LNCaP clone FGC (cell line): ENCODE measurements at places on chromosomes 6 and 20.

DNA sequence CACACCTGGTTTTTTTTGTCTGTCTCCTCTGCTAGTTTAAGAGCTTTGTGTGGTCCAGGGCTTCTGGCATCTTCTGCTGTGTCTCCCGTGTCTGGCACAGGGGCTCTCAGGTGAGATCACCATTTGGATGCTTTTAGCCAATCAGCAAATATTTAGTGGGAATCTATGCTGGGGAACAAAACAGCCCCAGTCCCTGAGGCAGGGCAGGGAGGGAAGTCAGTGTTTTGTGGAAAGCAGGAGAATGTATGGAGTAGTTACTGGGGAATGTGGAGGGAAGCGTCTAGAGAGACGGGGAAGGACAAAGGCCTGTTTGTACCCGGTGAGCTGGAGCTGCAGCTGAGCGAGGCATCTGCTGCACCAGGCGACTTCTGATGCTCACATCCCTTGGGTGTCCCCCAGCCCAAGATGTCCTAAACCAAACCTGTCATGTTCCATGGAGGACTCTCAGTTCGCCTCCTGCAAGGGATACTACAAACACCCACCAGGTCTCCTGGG is 49.3 kb upstream of the NNAT start:
- DNase-seq: no peak

DNA sequence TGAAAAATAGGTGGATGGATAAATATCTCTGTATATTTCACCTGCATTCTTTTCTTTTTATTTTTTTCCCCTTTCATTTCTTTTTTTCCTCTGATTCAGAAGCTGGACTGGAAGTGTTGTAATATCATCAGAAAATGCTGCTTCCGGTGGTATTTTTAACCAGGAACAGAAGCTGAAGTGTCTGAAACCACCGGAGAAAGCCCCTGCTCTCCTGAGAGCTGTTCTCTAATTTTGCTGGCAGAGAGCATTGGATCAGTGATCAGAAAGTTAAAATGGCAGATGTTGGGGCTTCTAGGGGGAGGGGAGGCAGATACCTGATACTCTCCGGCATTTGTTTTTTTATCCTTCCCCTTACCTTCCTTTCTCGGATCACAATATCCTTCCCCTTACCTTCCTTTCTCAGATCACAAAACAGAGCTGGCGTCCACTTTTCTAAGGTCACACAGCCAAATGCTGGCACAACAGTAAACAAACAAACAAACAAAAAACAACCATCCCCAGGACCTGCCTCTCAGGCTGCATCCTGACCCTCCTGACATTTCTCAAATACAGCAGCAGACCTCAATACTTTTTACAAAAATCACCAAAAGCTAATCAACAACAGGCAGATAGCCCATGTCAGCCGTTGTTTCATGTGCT is 143.2 kb upstream of the ZNF217 start:
- DNase-seq: no peak

DNA sequence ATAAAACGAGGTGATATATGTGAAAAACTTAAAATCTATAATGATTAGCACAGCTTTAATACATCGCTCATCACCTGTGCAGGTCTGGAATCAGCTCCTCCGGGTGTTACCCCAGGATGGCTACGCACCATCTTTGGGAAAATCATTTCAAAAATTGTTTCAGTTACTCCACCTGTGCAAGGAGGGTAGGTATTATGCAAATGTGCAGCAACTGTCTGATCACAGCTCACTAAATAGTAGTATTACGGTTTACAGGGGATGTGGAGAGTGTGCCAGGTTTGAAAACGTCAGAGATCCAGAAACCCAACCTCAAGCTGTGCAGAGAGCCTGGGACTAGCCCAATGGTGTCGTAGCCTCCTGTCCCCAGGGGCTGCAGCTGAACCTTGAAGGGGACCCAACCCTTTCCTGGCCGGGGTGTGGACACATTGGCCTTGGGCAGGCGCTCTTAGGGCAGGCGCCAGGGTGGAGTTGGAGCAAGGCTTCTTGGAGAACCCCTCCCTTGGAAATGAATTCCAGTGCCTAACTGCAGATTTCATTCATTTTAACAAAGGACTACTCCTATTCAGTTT is 24.2 kb upstream of the SGK1 start:
- no peak for DNase-seq

DNA sequence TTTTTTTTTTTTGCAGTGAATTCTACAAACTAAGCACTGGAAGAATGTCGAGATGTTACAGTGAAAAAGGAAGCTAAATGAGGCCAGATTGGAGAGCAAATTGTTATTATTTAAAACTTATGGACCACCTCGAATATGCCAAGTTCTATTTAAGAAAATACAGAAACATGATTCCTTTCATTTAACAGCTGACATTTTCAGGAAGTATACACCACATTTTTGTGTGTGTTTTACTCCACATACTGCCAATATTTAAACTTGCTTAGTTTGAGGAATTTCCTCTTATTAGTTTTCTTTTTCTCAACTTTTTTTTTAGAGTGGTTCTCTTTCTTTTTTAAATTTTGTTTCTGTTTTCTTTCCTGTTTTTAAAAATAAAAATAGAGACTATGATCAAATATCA is 37.0 kb upstream of the GCLC start:
- no peak for DNase-seq

- no peak for DNase-seq
Measured at GRCh38 chr6:6826095-6826901, 237.8 kb downstream of the LY86 start.

- DNase-seq: no peak
Measured at GRCh38 chr6:37302086-37302686, 44.2 kb upstream of the TMEM217 start.

- DNase-seq: no peak
Measured at GRCh38 chr20:32637738-32638137, 36.0 kb downstream of the C20orf203 start.

- no peak for DNase-seq
Measured at GRCh38 chr6:51477711-51478311, 609.6 kb downstream of the PKHD1 start.

DNA sequence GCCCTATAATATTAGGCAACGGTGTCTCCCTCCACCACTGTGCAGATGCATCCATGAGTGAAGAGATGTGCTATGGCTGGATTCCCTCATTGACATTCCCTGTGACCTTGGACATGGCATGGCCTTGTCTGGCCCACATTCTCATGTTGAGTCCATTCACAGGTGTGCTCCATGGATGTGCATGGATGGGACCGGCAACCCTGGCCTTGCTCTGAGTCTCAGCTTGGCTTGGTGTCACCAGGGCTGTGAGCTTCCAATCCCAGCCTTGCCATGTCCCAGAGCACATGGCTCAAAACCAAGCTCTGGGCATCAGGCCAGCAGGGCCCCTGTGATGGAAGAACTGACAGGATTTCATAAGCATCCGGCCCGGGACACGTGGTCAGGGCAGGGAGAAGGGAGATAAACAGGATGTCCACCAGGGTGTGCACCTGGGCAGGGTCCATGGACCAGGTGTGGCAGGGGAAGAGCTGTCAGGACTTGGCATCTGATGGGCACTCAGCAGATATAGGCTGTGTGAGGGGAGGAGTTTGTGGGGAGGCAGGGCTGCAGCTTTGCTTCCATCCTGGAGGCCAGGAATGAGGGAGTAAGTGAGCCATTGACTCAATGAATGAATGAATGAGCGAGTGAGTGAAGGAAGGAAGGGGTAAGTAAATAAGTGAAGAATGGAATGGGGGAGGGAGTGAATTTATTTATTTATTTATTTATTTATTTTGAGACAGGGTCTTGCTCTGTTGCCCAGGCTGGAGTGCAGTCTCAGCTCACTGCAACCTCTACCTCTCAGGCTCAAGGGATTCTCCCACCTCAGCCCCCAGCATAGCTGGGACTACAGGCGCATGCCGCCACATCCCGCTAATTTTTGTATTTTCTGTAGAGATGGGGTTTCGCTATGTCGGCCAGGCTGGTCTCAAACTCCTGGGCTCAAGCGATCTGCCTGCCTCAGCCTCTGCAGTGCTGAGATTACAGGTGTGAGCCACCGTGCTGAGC is 15.7 kb downstream of the NRSN2 start:
- peak; percentile 95 for DNase-seq

DNA sequence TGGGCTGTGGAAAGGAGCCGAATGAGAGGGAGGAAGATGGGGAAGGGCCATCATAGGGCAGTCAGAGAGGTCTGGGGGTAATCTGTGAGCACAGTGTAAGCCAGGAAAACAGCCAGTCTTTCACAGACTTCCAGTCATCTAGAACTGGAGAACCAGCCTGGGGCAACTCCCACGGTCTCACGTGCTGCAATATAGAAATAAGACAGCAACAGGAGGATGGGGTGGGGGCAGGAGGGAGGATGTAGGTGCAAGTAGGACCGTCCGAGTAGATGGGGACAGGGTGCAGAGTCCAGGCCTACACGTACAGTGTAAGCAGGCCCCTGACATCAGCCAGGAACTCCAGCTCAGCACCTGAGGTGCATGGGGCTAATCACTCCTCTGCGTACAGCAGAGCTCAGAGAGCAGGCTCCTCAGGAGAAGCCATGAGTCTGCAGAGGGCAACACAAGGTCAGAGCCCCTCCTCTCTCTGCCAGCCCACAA is 58.2 kb upstream of the TNFAIP3 start:
- DNase-seq: no peak

DNA sequence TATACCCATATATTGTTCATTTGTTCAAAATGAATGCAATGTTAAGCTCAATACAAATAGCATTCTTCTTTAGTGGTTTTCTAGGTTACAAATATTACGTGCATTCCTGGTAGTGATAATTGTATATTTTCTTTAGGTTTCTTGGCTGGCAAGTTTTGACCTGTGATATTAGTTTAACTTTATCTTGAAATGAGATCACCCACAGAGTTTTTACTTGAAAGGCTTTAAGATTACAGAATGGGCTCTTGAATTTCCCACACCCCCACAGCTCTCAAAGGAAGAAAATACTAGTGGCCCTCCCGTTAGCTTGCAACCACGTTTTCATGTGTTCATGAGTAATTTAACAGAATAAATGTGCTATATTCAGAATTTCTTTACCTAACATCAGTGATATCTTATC is 1315.5 kb upstream of the GJE1 start:
- no peak for DNase-seq

DNA sequence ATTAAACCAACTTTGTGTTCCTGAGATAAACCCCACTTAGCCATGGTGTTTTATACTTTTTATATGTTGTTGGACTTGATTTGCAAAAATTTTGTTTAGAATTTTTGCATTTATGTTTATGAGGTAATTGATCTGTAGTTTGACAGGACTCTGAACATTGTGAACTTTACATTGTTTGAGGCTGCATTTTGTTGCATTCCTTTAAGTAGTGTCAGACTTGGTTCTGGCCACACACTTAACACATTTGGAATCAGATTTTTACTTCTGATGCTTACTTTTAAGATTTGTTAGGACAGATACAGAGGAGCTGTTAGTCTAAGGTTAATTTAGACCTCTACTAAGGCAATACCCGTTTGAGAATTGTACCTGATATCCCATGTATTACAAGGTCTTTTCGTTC is 16.5 kb upstream of the MDFI start:
- no peak for DNase-seq

DNA sequence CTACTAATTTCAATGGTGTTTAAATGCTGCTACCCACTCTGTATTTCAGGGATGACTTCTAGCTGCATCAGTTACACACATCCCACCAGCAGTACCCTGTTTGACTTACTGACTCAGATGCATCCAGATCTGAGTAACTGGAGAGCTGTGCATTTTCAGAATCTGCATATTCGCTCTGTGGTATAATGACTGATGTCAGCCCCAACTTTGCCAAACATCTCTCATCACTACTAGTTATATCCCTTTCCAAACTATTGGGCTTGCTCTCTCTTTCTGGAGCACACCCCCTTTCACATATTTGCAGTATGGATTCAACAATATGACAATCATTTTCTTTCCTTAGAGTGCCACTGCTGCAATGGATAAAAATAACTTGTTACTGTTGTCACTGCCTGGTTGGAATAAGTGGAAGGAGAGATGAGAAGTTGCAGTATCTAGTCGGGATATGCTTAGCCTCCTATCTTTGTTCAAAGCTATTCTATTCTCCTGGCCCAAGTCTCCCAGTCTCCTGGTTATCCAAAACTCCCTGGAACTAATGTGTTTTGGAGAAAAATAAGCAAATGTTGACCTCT is 3.3 kb upstream of the RSPO3 start:
- no peak for DNase-seq

DNA sequence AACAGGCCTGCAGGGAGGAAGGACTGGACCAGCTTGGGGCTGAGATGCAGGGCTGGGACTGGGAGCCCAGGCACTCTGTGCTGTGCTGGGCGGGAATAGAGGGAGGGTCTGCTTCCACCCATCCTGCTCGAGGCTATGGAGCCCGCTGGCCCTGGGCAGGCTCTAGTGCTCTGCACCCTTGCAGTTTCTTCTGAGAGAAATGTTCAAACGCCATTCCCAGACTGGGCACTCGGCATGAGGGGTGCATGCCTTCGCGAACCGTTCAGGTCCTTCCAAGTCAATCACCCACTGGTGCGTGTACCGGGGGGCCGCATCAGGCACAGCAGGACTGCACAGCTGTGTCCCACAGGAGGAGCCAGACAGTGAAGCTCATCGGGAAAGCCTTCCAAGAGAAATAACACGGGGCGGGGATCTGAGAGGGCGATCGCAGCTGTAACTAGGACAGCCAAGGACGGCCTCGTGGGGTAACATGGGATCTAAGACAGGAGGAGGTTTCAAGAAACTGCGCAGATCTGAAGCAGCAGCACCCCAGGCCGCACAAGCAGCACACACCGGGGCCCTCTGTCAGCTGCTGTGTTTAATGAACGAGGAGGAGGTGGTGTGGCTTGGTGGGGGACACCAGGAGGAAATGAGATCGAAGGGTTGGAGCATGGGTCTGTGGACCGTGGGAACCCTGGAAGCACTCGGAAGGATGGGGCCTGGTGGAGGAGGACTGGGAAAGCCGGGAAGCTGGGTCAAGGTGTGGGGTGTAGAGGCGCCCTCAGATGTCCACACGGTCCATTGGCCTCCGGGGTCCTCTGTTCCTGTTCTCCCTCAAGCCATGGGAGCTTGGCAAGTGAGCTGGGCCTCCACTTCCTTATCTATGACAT is 26.1 kb upstream of the PYGB start:
- DNase-seq: no peak

DNA sequence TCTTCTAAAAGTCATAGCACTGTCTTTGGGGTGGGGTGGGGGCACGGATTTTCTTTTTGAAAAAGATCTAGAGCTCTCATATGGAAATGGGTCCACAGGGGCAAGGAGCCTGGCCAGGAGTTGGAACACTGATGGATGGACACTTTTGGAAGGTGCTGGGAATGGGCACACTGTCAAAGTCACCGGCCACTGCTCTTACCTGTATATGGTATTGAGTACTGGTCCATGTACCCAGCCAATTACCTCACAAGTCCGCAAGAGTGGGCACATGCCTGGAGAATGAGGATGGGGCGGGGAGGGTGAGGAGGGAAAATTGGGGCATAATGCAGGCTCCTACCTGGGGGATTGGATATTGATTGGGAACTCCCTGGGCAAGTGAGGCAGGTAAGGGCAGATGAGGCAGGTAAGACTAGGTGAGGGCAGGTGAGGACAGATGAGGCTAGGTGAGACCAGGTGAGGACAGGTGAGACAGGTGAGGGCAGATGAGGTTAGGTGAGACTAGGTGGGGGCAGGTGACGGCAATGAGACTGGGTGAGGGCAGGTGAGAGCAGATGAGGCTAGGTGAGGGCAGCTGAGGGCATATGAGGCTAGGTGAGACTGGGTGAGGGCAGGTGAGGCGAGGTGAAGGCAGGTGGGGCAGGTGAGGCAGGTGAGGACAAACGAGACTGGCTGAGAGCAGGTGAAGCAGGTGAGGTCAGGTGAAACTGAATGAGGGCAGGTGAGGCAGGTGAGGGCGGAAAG is 167.9 kb downstream of the NRN1 start:
- DNase-seq: no peak

- DNase-seq: no peak
Measured at GRCh38 chr6:42083530-42083929, 33.2 kb downstream of the TAF8 start.
